ENCODE measurements at places on chromosomes 5 and 9.

DNA sequence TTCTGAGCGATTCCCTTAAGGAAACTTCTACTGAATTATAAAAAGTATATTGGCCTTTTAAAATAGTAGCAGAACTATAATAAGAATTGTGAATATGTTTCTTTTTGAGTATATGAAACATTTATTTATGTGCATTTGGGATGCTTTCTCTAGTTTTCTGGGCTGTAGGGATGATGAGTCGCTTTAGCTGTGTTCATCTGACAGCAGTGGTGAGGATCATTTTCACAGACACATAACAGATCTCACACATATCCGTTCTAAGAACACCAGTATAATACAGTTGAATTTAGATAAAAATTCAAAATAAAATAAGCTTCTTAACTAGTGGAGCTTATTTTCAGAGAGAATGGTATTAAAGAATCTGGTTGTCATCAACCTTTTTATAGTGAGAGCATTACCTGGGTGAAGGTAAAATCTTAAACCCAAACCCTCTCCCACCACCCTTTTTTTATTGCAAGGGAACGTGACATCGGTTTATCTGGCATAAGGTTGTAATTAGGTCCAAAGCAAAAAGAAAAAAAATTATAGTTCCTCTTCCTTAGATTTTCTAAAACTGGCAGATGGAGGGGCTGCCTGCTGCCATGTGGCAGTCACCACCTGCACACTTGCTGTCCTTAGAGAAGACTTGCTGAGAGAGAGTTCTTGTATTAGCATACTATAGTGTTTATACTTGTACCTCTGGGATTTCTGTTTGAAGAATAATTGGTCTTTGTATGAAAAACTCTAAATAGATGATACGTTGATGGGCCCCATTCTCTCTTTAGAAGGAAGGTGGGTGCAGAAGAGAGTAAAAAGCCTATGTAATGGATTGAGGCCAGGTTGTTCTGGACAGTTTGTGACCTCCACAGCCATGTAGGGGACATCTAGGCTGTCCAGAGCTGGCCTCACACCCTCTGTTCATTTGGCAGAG, 86.8 kb downstream of the CAMK4 start:
- DNase-seq: no peak

DNA sequence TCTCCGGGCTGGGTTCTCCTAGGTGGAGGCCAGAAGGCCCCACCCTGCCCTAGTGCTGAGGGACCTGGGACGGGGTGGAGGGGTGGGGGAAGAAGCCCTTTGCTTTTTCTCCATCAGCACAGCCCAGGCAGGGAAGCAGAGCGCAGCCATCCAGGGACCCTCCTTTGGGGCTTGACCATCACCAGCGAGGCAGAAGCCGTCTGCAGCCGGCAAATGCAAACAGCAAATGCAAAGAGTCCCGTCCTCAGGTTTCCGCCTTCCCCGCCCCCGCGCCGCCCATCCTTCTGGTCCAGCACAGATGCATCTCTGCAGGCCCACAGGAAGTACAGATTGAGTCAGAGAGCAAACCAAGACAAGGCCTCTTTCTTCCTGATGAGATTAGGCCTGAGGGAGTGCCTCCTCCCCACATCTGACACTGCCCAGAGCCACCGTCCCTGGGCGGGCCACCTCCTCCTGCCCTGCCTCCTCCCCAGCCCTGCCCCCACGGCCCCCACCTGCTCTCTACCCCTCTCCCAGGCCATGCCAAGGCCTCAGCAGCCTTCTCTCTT, 23.4 kb downstream of the CORO2A start:
- no peak for DNase-seq

DNA sequence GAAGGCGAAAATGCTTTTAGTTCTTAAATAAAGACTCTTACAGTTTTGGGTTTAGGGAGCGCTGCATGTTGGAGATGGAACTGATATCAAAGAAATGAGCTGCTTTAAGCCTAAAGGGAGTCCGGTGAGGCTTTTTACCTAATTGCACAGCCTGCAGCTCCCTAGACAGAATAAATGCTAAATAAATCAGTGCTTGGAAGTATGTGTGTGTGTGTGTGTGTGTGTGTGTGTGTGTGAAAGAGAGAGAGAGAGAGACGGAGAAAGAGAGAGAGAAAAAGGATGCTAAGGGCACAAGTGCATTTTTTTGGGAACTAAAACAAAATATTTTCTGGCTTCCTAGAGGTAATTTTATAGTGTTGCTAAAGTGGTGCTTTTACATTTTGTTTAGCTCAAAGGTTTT, 88.4 kb downstream of the MTRR start:
- DNase-seq: no peak

- DNase-seq: no peak
Measured at GRCh38 chr5:58314356-58315210, 145.3 kb downstream of the PLK2 start.

- no peak for DNase-seq
Measured at GRCh38 chr5:21810737-21811316, 1042.3 kb downstream of the CDH12 start.

DNA sequence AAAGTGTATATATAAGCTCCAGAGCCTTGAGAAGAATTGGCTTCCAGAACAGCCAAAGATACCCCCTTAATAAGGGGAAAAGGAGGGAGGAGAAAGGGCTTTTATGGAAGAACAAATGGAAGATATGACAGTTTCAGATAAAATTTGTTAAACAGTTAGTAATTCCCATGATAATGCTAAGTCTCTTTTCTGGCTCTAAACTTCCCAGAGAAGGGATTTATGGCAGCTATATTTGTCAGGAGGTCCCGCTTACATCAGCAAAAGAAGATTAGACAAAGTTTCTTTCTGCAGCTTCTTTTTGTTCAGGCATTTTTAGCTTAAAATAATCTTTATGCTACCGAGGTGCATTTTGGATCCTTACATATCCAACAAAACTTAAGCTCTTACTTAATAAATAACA, 14.3 kb upstream of the SLC36A3 start:
- DNase-seq: no peak

DNA sequence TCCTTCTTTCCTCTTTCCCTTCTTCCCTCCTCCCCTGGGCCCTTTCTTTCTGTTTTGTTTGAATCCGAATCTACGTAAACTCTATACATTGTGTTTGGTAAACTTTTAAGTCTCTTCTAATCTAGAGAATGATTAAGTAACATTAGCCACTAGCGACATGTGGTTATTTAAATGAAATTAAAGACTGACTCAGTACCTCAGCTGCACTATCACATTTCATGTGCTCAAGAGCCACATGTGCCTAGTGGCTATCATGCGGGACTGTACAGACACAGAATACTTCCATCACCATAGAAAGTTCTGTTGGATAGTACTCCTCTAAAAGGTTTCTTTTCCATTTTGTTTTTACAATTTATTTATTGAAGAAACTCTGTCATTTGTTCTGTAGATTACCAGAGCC, 29.0 kb downstream of the DCTN4 start:
- no peak for DNase-seq

Measured in stimulated activated CD4-positive, alpha-beta T cell treated with anti-CD3 and anti-CD28 coated beads, TNF-alpha, amount 100 ng/mL, for 4 hours (primary cell).